Femur (tissue), 1 donor: ENCODE measurements at places on chromosomes 6 and 20.

DNA sequence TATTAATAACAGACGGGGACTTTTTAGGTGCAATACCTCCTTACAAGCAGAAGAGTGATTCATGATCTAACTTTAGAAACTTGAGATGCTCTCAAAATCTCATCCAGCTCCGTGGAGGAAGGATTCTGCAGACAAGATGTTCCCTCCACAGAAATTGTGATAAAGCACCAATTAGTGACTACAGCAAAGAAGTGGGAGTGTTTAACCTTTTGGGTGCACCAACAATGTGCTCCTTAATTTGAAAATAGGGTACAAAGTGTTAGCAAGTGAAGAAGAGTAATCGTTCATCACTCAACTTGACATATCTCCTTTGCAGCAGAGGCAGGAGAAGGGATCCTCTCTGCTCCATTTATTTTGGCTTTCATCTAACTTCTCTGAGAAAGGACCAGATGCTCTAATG is 22.8 kb upstream of the SCP2D1 start:
- no peak for DNase-seq

GRCh38 chr20:4063631-4064030 is 48.3 kb upstream of the RNF24 start:
- DNase-seq = peak; percentile 33

- no peak for DNase-seq
Observed at GRCh38 chr6:162620073-162620472, 107.5 kb downstream of the PRKN start.

DNA sequence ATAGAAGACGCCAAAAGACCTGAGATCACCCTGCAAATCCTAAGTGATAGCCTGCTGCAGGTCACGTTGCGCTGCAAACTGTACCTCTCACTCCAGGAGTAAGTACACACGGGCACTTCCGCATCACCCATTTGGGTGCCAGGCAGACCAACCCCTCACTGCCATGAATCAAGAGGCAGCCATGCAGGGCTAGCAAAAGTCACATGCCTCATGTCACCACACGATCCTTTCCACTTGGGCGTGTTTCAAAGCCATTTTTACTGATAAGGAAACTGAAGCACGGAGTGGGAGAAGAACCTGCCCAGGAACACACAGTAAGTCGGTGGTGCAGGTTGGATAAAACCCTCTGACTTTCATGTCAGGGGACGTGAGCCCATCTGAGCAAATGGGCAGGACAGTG is 37.0 kb downstream of the BPIFB1 start:
- no peak for DNase-seq

- no peak for DNase-seq
Observed at GRCh38 chr6:105859457-105859856, 226.7 kb upstream of the PRDM1 start.

- no peak for DNase-seq
Observed at GRCh38 chr6:41262401-41262800, 24.1 kb downstream of the TREM1 start.

GRCh38 chr6:30283761-30284160 is 43.0 kb upstream of the TRIM39 start:
- DNase-seq = no peak

DNA sequence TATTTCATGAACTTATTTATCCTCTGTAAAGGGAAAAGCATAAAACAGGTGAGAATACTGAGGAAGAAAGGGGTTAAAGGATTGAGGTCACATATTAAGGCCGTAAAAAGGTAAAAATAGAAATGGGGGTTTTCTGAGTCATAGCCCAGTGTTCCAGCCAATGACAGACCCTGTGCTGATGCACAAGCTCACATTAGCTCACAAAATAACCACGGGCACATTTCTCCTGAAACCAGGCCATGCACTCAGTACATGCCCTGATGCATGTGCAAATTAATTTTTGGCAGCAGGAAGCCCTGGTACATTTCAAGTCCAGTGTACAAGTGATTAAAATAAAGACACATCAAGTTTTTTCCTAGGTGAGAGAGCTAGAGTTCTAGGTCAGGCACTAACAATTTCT is 194.4 kb downstream of the TMEM200A start:
- no peak for DNase-seq

DNA sequence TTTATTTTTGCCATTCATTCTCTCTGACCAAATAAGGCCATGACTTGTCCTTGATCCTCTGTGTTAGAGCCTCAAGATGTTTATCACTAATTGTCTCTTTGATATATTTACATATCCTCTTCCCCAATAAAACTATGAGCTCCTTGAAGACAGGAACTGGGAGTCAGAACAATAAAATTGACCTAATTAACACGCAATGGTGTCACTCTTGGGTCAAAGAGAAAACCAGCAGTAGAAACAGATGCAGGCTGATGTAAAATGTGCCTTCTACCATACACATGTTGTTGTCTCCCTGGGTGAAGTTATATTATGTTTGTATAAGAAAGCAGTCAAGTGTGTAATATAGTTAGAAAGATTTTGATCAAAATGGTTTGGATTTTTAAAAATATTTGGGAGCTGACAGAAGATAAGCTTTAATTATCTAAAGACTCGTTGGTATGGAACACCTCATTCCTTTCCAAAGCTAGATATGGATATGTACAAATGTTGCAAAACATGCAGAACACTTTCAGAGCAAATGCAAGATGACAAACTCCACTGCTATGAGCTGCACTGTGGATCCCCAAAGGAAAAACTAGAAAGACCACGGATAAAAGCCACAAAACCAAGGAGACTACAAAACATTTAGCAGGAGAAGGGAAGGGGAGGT is 109.7 kb upstream of the STMND1 start:
- DNase-seq = no peak

- DNase-seq = no peak
Observed at GRCh38 chr6:436308-437036, 44.9 kb downstream of the IRF4 start.

GRCh38 chr20:9792674-9793073 is 46.2 kb downstream of the PAK5 start:
- DNase-seq = no peak

GRCh38 chr6:90105506-90106170 is 191.0 kb downstream of the BACH2 start:
- no peak for DNase-seq
